ENCODE measurements at places on chromosomes 16 and 17.
A peak's percentile ranks its signal among the peaks of the same experiment; 100 is the strongest.

GRCh38 chr17:75501378-75502071, 13.8 kb downstream of the CASKIN2 start:
- no peak for DNase-seq

DNA sequence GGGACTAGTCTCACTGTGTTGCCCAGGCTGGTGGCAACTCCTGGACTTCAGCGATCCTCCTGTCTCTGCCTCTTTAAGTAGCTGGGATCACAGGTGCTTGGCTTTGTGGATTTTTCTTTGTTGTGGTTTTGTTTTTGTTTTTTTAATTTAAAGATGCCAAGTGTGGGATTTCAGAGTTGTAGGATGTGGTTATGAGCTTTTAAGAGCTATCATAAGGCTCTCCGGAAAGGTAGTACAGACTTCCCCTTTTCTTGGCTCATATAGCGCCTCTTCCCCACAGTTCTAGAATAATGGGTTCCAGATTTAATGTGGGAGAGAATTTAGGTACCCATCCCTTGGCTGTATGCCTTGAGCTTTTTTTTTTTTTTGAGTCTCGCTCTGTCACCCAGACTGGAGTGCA, 17.1 kb downstream of the AKAP1 start:
- no peak for DNase-seq

GRCh38 chr17:43366891-43367736, 31.7 kb upstream of the ARL4D start:
- DNase-seq, result no peak

- no peak for DNase-seq
Measured at GRCh38 chr16:85879975-85880831, 18.8 kb upstream of the IRF8 start.

DNA sequence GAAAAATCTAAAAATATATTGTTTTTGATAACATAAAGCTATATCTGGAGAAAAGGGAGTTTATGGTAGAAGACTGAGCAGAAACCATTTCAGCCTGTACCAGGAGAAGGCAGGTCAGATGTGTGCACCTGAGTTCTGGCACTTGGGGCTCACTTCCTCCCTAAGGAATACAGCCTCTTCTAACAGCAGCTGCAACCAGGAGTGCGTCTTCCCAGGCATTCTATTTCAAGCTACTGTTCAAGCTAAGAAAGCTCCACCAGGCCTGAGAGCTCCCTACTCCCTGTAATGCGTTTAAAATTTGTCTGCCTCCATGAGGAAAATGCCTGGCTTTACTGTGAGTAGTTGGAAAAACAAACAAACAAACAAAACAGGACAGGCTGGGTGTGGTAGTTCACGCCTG, 96.1 kb downstream of the ZNF778 start:
- DNase-seq, result no peak

DNA sequence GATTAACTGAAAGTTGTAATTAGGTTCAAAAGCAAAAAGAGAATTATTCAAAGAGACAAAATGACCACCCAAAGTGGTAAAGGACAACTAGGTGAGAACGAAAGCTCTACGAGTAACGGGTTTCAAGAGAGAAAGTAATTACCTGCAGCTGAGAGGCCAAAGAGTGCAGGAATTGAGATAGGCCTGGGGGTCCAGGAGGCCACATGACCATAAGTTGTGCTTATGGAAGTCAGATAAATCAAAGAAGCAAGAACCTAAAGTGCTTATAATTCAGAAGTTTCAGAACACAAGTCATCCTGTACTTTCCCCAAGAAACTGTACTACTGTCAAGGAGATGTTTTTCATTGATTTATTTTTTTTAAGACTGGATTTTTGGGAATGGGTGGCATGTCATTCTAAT, 91.1 kb downstream of the TANGO6 start:
- DNase-seq, result no peak

DNA sequence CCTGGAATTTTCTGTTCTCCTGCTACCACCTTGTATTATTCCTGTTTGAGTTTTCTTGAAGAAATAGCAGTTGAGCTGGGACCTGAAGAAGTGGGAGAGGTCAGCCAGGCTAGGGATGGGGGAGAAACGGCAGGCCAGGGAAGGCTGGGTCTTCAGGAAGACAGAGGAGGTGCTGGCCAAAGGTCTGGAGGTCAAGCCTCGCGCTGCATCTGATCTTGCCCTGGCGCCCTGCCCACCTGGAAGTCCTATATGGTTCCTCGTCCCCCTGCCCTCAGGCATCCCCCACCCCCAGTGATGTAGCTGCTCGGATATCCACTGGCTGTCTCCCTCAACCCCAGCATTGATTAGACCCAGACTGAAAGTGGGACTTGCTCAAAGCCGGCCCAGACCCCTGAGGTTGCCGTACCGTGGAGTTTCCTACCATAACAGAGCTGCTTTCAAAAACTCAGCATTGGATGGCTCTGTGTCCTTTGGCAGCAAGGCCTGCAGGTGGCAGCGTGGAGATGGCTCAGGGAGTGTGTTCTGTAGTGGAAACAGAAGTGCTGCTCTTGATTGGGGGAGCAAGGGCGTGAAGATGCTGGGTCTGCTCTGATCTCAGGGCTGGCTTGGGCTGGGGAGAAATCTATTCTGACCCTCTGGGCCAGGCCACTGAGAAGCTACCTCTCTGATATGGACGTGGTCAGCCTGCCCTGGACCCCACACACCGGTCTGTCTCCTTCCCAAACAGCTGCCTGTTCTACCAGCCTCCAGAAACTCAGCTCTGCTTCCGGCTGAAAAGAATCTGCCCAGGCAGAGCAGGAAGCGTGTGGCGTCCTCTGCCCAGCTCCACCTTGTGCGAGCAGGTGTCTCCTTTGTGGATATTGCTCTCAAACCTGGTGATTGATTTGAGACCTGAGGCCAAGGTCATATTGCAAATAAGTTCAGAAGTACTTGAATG, 107.0 kb upstream of the CACNG5 start:
- no peak for DNase-seq

GRCh38 chr16:81646561-81646960, 132.5 kb upstream of the PLCG2 start:
- no peak for DNase-seq

DNA sequence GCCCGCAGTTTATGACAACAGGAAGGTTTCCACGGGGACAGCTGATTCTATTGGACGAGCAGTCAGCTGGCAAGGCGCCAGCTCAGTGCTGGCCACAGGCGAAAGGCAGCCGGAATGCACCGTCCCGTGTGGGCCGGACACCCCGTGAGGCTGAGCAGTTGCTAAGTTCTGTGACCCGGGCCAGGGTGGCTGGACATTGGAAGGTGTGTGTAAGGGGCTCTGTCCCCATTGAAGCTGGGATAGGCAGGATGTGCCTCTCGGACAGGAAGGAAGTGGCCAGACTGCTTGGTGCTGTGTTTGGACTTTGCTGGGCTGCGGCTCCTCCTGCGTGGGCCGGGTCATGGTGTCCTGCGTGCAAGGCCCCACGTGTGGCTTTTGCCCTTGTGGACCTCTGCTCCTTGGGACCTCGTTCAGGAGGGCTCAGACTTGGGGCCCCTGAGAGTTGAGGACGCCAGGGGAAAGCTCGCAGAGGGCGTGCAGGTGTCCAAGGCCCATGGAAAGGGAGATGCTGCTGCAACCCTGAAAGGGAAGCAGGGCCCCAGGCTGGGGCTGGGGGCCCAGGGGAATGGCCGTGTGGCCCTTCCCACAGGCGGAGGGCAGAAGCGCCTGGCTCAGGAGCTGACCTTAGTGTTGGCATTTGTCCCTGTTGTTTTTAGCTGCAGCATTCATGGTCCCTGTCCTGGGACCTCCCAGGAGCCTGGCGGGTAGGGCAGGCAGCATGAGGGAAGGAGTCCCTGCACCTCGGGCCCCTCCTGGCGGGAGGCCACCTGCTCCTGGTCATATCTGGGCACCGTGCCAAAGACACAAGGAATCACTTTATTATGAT, 10.0 kb downstream of the BAIAP2 start:
- DNase-seq, result no peak

DNA sequence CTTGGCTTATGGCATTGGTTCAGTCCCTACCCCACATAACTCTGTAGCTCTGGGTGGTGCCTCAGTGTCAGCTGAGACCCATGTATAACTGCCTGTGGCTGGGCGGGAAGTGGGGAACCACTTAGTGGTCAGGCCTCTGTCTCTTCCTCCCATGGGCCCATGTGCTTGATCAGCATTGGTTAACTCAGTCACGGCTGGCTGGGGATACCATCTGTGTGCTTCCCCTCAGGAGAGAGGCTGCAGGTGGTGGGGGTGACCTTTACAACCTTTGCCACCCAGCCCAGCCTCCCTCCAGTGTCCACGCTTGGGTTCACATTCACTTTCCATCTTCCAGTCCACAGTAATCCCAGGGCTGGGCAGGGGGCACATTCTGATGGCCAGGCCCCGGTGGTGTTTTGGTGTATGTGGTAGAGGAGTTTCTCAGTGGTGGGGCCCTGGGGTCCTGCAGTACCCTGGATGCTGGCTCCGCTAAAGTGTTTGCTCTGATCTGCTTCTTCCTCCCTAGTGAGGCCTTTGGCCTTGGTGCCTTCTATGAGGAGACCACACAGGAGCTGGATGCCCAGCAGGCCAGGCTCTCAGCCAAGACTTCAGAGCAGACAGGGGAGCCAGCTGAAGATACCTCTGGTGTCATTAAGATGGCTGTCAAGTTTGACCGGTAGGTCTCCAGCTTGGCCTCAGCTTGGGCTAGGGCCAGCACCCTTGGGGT, 10.2 kb upstream of the NFATC3 start:
- peak; percentile 38 for DNase-seq

Data from T-helper 1 cell (primary cell).